ENCODE measurements at places on chromosomes 7 and 10.

GRCh38 chr7:92625617-92626016, 35.4 kb upstream of the FAM133B start:
- no peak for DNase-seq

GRCh38 chr10:79431891-79432831, 13.3 kb downstream of the ZCCHC24 start:
- DNase-seq = no peak

- no peak for DNase-seq
Measured at GRCh38 chr10:69338547-69339450, 60.5 kb downstream of the HK1 start.

DNA sequence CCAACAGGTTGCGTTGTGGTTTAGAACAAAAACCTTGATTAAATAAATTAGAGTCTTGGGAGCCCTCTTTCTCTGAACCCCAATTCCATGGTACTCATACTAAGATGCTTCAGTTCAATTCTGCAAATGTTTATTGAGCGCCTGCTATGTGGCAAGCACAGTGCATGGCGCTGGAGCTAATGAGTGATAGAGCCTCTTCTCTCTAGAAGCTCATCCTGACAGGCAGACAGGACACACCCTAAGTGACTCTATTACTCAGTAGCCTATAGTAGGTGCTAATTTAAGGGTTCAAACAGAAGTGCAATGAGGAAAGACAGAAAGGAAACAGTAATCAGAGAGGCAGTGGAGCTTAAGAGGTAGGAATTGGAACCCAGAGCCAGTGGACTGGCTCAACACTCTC, 124.4 kb upstream of the C7orf33 start:
- no peak for DNase-seq

GRCh38 chr10:86020134-86020533, 346.5 kb downstream of the GRID1 start:
- DNase-seq = no peak

- DNase-seq = no peak
Measured at GRCh38 chr7:92631067-92631849, 41.1 kb upstream of the FAM133B start.

All from NCI-H82 (cell line).